ENCODE measurements at places on chromosomes 3 and 15. TPM values are rescaled to one million over a fixed set of nuclear protein-coding genes. Genes with fewer than 3 reads are reported as not detected.

DNA sequence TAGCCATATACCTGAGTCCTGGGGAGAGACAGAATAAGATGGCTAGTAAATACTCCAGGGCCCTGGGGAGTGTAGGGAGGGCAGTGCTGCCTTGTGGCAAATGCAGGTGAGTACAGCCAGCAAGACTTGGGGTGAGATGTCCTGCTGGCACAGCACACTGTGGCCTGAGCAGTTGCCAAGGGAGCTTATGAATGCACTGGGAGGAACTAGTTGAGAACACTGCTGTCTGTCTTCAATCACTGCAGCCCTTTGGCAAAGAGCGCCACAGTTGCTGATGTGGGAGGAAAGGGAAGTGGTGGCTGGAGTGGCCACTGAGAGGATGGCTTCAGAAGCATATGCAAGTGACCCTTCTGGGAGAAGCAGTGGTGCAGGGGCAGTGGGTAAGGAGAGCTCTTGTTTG lies 264.6 kb downstream of the RORA start:
- no peaks in the 10 kb centered on the region for H3K36me3 ChIP-seq
- peaks cover 2% of the 10 kb centered on the region for H3K27me3 ChIP-seq
- no peak for DNase-seq
- H3K27ac ChIP-seq: no peak overlapping the region
- no peak overlapping the region for H3K4me3 ChIP-seq

DNA sequence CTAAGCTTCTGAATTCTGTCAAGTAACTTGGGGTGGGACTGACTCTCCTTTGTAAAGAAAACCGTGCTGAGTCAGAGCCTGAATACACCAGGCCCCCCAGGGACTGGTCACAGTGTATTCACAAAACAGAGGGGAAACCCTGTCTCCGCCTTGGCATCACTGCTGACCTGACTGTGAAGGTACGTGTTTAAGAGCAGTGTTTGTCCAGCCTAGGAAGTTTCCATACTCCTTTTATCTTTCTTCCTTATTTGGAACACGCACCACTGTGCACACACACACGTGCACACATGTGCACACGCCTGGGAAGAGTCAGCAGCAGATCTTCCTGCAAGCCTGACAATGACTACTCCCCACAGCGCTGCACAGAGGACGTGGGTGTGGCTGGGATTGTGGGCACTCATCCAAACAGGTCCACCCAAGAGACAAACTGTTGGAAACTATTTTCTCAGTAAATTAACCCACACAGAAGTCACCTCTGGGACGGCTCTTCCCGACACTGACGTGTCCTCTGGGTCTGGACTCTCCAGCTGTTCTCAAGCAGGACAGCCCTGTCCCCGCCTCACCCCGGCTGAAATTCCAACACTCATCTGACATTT lies 87.7 kb downstream of the ATP10A start:
- H3K4me3 ChIP-seq: no peak overlapping the region
- H3K36me3 ChIP-seq: peaks cover 8% of the 10 kb centered on the region
- H3K27ac ChIP-seq: no peak overlapping the region
- DNase-seq: no peak

DNA sequence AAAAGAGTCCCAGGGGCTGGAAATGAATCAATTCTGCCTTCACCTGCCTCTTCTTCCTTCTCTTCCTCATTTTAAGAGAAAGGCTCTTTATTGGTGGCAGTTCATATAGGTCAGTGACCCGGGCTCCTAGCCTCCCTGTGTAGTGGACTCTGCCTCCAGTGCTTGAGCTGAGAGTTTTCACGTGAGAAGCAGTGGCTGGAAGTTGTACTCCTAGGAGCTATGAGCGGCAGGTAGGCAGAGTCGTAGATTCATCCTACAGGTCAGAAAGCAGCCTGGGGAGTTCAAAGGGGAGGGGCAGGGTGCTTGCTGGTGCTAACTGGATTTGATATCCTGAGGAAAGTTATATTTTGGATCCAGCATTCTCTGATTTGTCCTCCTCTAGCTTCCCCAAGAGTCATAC lies 101.1 kb downstream of the RPLP1 start:
- peaks cover 2% of the 10 kb centered on the region for H3K36me3 ChIP-seq
- peaks cover 4% of the 10 kb centered on the region for H3K27me3 ChIP-seq
- H3K4me3 ChIP-seq: no peak overlapping the region
- no peak overlapping the region for H3K27ac ChIP-seq
- no peak for DNase-seq

GRCh38 chr3:154188846-154189245 lies 67.7 kb downstream of the ARHGEF26 start:
- no peak overlapping the region for H3K27ac ChIP-seq
- no peaks in the 10 kb centered on the region for H3K36me3 ChIP-seq
- no peaks in the 10 kb centered on the region for H3K4me1 ChIP-seq
- no peak for DNase-seq

DNA sequence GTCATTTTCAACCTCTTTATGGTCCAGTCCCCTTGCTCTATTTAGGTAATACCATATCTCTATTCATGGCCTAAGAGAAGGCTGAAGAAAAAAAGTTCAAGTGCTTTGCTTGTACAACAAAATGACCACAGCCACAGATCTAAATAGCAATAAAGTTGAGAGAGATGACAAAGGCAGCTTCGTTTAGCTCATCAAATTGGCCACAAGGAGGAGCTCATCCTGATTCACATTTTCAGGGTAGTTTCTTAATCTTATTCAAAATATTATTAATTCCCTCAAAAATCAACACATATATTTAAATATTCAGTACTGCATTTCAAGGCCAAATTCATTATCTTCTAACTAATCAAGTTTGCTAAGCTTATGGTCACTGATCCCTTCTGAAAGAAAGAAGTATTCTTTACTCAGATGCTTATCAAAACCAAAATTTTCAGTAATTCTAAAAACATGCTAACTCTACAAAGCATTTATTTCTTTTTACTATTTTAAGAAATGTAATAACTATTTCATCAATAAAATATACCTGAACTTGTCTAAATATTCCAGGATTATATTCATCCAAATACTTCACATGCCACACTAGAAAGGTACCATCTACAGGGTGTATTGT lies 85.5 kb downstream of the DMXL2 start:
- H3K27ac ChIP-seq: no peak overlapping the region
- H3K4me1 ChIP-seq: peaks cover 2% of the 10 kb centered on the region
- no peaks in the 10 kb centered on the region for H3K27me3 ChIP-seq
- H3K36me3 ChIP-seq: peaks cover under 1% of the 10 kb centered on the region
- H3K4me3 ChIP-seq: no peak overlapping the region

GRCh38 chr3:183584246-183584913 lies 28.9 kb upstream of the KLHL6 start:
- H3K4me3 ChIP-seq: no peak overlapping the region
- no peaks in the 10 kb centered on the region for H3K36me3 ChIP-seq
- no peak overlapping the region for H3K27ac ChIP-seq
- peaks cover 28% of the 10 kb centered on the region for H3K4me1 ChIP-seq
- no peaks in the 10 kb centered on the region for H3K27me3 ChIP-seq
- no peak for DNase-seq

- no peak for DNase-seq
- H3K36me3 ChIP-seq: no peaks in the 10 kb centered on the region
These were observed 72.3 kb downstream of the LMLN start for GRCh38 chr3:198032039-198032936.

DNA sequence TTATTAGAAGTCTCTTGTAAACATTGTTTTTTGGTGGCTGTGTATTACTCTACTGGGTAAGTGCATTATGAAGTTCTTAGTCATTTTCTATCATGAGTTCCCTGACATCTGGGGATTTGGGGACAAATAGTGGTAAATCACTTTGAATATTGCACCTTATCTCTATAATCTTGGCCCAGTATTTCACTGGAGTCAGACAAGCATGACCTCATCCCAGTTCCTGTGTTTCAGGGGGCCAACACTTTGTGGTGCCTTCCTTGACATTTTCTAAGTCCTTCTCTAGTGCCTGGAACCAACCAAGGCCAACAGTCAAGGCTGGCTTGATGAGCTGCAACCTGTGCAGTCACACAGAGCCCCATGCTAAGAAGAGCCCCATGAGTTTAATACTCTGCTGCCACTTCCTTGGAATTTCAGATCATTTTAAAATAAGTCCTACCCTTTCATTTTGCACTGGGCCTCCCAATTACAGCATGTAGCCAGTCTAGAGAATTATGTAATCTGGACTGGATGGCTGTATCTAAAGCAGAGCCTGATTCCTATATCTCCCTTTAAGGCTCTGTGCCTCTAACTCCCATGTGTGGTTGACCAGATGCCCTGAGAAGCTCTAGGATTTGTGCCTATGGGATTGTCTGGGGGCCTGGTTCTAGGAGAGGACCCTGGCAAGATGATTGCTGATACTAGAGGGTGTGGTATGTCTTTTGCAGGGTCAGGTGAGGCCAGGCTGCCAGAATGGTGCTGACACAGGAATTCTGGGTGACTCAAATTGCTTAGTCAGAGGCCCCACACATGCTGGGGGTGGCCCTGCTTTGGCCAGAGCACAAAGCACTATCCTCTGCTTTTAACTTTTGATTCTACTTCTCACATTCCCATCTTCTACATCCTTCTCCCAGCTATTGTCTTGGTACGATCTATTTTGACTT lies 319.6 kb upstream of the TBC1D5 start:
- no peak for DNase-seq

DNA sequence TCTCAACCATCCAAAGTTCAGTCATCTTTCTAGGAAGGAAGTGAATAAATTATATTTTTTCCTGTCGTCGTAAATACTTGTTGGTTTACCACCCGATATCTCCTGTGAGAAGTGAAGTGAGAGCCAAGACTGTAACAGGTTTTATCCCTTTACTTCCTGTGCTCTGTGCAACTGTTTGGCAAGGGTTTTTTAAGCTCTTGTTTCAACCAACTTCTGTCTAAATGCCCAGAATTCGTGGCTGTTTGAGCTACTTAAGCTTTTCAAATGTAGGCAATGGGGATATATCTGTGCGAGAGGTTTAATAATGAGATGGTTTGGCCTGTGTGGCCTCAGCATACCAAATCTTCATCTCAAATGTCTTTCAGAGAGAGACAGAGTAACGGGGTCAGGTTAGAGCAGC lies 134.7 kb downstream of the LRTM1 start:
- DNase-seq: no peak
- H3K27ac ChIP-seq: no peak overlapping the region

GRCh38 chr15:96888764-96889163 lies 558.3 kb downstream of the NR2F2 start:
- H3K27ac ChIP-seq: no peak overlapping the region
- no peaks in the 10 kb centered on the region for H3K27me3 ChIP-seq
- H3K36me3 ChIP-seq: no peaks in the 10 kb centered on the region
- peaks cover 13% of the 10 kb centered on the region for H3K4me1 ChIP-seq
- no peak overlapping the region for H3K4me3 ChIP-seq

- peaks cover 2% of the 10 kb centered on the region for H3K27me3 ChIP-seq
- DNase-seq: no peak
- no peaks in the 10 kb centered on the region for H3K36me3 ChIP-seq
- no peak overlapping the region for H3K27ac ChIP-seq
These were observed 130.6 kb downstream of the IGF1R start for GRCh38 chr15:98778960-98779359.

- no peaks in the 10 kb centered on the region for H3K36me3 ChIP-seq
- no peak overlapping the region for H3K27ac ChIP-seq
- DNase-seq: no peak
- H3K4me3 ChIP-seq: no peak overlapping the region
- H3K27me3 ChIP-seq: peaks cover 16% of the 10 kb centered on the region
These were observed 162.8 kb upstream of the TPM1 start for GRCh38 chr15:62879770-62880169.

- H3K36me3 ChIP-seq: no peaks in the 10 kb centered on the region
- DNase-seq: no peak
- peaks cover 18% of the 10 kb centered on the region for H3K27me3 ChIP-seq
These were observed 35.2 kb downstream of the MGLL start for GRCh38 chr3:127787071-127787490.

- no peak overlapping the region for H3K4me3 ChIP-seq
- H3K4me1 ChIP-seq: no peaks in the 10 kb centered on the region
- no peaks in the 10 kb centered on the region for H3K36me3 ChIP-seq
- DNase-seq: no peak
- no peak overlapping the region for H3K27ac ChIP-seq
These were observed 11.3 kb downstream of the TMEM108 start for GRCh38 chr3:133049491-133049890.

- peak overlapping the region; percentile 34 for H3K27ac ChIP-seq
- H3K27me3 ChIP-seq: no peaks in the 10 kb centered on the region
- peaks cover 24% of the 10 kb centered on the region for H3K36me3 ChIP-seq
- no peak overlapping the region for H3K4me3 ChIP-seq
- H3K4me1 ChIP-seq: peaks cover 37% of the 10 kb centered on the region
These were observed 2.9 kb upstream of the UQCRC1 start for GRCh38 chr3:48612309-48612708.

DNA sequence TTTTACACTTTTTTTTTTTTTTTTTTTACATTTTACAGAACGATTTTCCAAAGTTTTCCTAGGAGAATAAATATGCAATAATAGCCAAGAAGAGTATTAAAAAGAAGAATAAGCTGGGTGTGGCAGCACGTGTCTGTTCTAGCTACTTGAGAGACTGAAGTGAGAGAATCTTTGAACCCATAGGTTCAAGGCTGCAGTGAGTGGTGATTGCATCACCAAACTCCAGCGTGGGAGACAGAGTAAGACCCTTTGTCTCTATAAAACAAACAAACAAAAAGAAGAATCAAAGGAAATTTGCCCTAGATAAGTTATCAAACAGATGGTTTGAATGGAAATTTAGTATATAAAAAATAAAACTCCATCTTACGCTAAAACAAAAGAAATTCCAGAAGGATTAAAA lies 13.3 kb downstream of the XRN1 start:
- H3K27ac ChIP-seq: no peak overlapping the region
- H3K36me3 ChIP-seq: peaks cover 24% of the 10 kb centered on the region
- peaks cover 43% of the 10 kb centered on the region for H3K4me1 ChIP-seq
- no peaks in the 10 kb centered on the region for H3K27me3 ChIP-seq
- H3K4me3 ChIP-seq: no peak overlapping the region
- DNase-seq: no peak

GRCh38 chr15:48177766-48178647 lies at the start of gene MYEF2:
TSS of gene MYEF2 (minus strand) at chr15:48178295. CDS start at chr15:48178237, 58 bp downstream.
- peaks cover 6% of the 10 kb centered on the region for H3K27me3 ChIP-seq
- H3K4me3 ChIP-seq: peak within 1 kb of the TSS; percentile 84
- peak within 1 kb of the TSS; percentile 79 for H3K27ac ChIP-seq
- peaks cover 22% of the 10 kb centered on the region for H3K4me1 ChIP-seq
- DNase-seq: peak; percentile 82
- H3K36me3 ChIP-seq: peaks cover 7% of the 10 kb centered on the region

The CADPS gene
- not detected for total RNA-seq

The EXD1 gene
- total RNA-seq: not detected

The COLQ gene
- 1.5 TPM for total RNA-seq

The LSMEM2 gene
- not detected for total RNA-seq

The RASL12 gene
- total RNA-seq: not detected

The IQCF5 gene
- not detected for total RNA-seq

The ARNT2 gene
- 0.38 TPM for total RNA-seq

The LTK gene
- total RNA-seq: 0.34 TPM

The GOLGA8R gene
- total RNA-seq: 0.56 TPM

The TAGLN3 gene
- 0.85 TPM for total RNA-seq

The EPHB1 gene
- 1.3 TPM for total RNA-seq

The MITF gene
- total RNA-seq: not detected

The HYPK gene
- total RNA-seq: 16.7 TPM

The ATP8B4 gene
- 4.2 TPM for total RNA-seq

The MED12L gene
- total RNA-seq: 1.5 TPM

Data from activated CD4-positive, alpha-beta memory T cell treated with anti-CD3 and anti-CD28 coated beads for 36 hours (primary cell).